ENCODE measurements at places on chromosomes 7 and 10.

- no peak for DNase-seq
These were observed 478.6 kb upstream of the KLF6 start for GRCh38 chr10:4263601-4263921.

GRCh38 chr7:125529249-125529648 is 599.6 kb upstream of the POT1 start:
- no peak for DNase-seq

GRCh38 chr7:120988591-120989256 is at the start of gene CPED1:
Gene CPED1 (plus strand): TSS chr7:120988711. CDS start chr7:120989622, 911 bp downstream.
- peak; percentile 55 for DNase-seq

GRCh38 chr10:32949221-32949678 is 8.8 kb downstream of the ITGB1 start:
- no peak for DNase-seq

GRCh38 chr7:57772126-57772924 is 322.3 kb downstream of the ZNF716 start:
- no peak for DNase-seq

GRCh38 chr7:12770227-12770975 is 83.0 kb downstream of the ARL4A start:
- no peak for DNase-seq

GRCh38 chr7:51455948-51456347 is 139.3 kb upstream of the COBL start:
- no peak for DNase-seq

- no peak for DNase-seq
These were observed 37.4 kb upstream of the ITGB8 start for GRCh38 chr7:20293336-20293735.

GRCh38 chr7:46058086-46058823 is 137.2 kb upstream of the IGFBP3 start:
- peak; percentile 24 for DNase-seq

- no peak for DNase-seq
These were observed 185.0 kb downstream of the STK31 start for GRCh38 chr7:23894892-23895569.

All from NB4 (cell line).